ENCODE measurements at places on chromosomes 2 and 18.

- no peak for DNase-seq
Observed at GRCh38 chr2:182705761-182706160, 10.3 kb upstream of the DNAJC10 start.

DNA sequence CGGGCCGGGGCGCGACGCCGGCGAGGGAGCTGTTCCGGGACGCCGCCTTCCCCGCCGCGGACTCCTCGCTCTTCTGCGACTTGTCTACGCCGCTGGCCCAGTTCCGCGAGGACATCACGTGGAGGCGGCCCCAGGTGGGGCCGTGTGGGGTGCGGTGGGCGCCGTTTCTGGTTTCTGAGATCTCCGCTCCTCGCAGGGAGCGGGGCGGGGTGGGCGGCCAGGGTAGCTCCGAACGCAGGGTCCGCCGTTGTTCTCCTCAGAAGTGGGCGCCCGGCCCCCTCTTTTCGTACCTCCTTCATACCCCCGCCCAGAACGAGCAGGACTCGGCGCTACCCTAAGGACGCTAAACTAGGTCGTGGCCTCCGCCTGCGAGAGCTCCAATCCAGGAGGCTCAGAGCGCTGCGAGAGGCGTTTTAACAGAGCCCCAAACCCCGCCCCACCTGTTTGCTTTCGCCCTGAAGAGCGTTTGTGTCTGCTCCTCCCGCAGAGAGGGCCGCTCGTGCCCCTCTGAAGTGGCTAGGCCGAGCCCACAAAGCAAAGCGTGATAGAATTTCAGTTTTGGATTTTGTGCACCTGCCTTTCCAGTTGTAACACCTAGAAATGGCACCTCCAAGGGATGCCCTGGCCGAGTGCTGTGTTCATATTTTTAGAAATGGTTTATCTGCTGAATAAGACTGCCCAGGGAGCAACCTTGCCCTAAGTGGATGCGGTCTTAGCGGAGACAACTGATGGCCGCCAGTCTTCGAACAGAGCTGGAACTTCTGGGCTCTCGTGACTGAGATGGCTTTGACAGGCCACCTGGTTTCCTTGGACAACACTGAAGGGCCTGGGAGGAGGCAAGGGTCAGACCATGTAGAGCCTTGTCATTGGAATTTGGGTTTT is 626 bp downstream of the CAPN10 start:
- peak; percentile 23 for DNase-seq

DNA sequence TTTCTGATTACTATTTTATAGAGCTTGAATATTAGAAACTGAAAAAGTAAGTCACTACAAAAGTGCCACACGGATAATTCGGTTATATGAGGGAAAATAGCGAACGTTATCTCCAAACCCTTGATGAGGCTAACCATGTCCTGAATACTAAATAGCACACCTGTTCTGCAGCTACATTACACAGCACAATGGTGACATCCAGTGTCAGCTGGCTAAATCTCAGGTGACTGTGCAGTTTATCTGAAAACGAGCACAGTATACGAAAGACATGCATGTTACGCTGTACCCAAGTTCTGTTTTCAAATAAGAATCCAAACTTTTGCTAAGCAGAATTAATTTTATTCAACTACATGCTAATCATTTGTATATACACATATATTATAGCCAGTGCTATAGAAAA is 9.0 kb downstream of the CCDC68 start:
- DNase-seq = no peak

DNA sequence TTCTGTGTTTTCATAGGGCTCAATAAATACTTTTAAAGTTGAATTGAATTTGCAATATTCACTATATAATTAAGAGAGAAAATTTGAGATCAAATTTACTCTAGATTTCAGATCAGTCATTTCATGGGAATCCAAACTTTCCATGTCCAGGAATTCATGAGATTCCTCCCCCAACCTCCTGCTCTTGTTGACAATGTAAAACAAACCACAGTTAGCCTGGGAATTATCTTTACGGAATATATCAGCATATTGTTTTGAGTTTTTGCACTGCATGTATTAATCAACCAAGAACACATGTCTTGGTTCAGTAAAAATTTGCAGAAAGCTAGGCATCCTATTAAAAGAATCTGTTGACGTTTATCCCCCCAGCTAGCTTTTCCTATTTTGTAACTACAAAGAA is 42.3 kb downstream of the CYP1B1 start:
- DNase-seq = no peak

- peak; percentile 65 for DNase-seq
Observed at GRCh38 chr2:238425979-238426567, 654 bp upstream of the ASB1 start.

- DNase-seq = peak; percentile 49
Observed at GRCh38 chr2:24304098-24304497, 56.2 kb downstream of the ITSN2 start.

Measured in left hindlimb (tissue), 1 donor.